ENCODE measurements at places on chromosomes 2 and 18. TPM values are rescaled to one million over a fixed set of nuclear protein-coding genes. Genes with fewer than 3 reads are reported as not detected.
A peak's percentile ranks its signal among the peaks of the same experiment; 100 is the strongest.

Gene DPP4
- 57.3 TPM for total RNA-seq

DNA sequence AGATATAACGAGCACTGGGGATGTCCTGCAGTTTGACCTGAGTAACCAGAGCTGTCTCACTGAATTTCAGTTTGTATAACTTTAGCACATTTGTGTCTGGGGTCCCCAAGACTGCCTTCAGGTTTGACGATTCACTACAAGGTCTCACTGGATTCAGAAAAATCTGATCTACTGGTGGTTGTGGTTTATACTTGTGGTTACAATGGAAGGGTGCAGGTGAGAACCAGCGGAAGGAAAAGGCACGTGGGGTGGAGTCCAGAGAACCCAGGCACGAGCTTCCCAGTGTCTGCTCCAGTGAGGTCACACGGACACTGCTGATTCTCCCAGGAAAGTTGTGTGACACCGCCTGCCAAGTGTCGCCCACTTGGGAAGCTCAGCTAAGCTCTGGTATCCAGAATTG is 126.0 kb downstream of the ZNF236 start:
- no peak for DNase-seq
- no peaks in the 10 kb centered on the region for H3K27me3 ChIP-seq
- peaks cover 26% of the 10 kb centered on the region for H3K4me1 ChIP-seq

DNA sequence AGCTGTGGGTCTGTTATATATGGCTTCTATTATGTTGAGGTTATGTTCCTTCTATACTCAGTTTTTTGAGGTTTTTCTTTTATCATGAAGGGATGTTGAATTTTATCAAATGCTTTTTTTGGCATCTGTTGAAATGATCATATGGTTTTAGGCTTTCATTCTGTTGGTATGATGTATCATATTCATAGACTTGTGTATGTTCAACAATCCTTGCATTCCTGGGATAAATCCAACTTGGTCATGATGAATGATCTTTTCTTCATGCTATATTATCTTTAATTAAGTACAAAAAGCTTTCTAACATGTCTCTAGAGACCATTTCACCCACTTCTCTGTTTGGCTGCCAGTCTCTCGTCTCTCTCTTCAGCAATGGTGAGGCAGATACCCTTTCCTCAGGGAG is 54.2 kb downstream of the MDH1 start:
- no peak overlapping the region for H3K4me3 ChIP-seq
- H3K27ac ChIP-seq: no peak overlapping the region
- peaks cover 16% of the 10 kb centered on the region for H3K27me3 ChIP-seq
- no peaks in the 10 kb centered on the region for H3K4me1 ChIP-seq

- no peaks in the 10 kb centered on the region for H3K36me3 ChIP-seq
- H3K27me3 ChIP-seq: peaks cover 41% of the 10 kb centered on the region
- no peaks in the 10 kb centered on the region for H3K4me1 ChIP-seq
- H3K27ac ChIP-seq: no peak overlapping the region
These were observed 106.9 kb upstream of the THOC1 start for GRCh38 chr18:374721-375168.

GRCh38 chr18:8669571-8669970 is 35.8 kb upstream of the MTCL1 start:
- H3K27ac ChIP-seq: no peak overlapping the region
- H3K27me3 ChIP-seq: no peaks in the 10 kb centered on the region
- no peak overlapping the region for H3K4me3 ChIP-seq
- H3K36me3 ChIP-seq: no peaks in the 10 kb centered on the region

GRCh38 chr2:30684996-30685395 is 122.2 kb downstream of the CAPN13 start:
- DNase-seq: no peak
- no peak overlapping the region for H3K27ac ChIP-seq
- no peaks in the 10 kb centered on the region for H3K36me3 ChIP-seq
- H3K4me1 ChIP-seq: no peaks in the 10 kb centered on the region
- no peak overlapping the region for H3K4me3 ChIP-seq
- peaks cover 5% of the 10 kb centered on the region for H3K27me3 ChIP-seq

- no peak for DNase-seq
- no peaks in the 10 kb centered on the region for H3K36me3 ChIP-seq
- no peak overlapping the region for H3K27ac ChIP-seq
- H3K27me3 ChIP-seq: peaks cover 21% of the 10 kb centered on the region
These were observed 151.2 kb downstream of the FMNL2 start for GRCh38 chr2:152485954-152486736.

Gene GCG
- not detected for total RNA-seq

Gene C2orf80
- not detected for total RNA-seq

Gene GPATCH11
- 7.2 TPM for total RNA-seq

DNA sequence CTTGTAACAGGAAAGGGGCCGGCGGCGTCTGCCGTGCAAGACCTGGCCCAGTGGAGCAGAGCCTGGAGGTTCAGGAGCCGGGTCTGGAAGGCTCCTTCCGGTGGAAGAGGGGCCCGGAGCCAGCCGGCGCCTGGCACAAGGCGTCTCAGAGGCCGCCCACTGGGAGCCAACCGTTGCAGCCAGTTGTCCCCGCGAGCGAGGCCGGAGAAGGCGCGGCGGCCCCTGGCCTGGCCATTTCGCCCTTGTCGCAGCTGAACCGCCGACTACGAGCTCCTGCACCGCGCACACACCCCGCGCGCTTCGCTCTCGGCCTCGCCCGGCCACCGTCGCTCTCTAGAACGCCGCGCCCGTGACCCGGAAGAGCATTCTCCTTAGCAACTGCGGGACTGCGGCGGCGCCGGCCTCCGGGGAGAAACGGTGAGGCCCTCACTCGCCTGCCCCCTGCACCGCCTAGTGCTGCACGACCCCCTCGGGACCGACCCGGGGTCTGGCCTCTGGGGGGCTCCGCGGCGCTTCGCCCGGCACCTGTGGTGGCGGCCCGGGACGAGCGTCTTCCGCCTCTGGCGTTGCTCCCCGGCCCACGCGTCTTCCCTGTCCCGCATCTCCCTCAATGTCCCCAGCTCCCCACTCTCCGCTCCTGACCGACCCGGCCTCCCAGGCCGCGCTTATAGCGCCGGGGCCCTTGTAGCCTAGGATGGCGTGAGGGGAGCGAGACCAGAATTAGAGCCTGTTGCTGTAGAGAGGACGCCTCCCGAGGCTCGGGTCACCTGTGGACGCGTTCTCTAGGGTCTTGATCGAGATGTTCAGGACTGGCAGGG is at the start of gene DIS3L2:
DIS3L2 (plus strand) TSS at position 365 of the 818 bp plus-strand sequence. CDS start 53,215 bp downstream, outside the sequence.
- peaks cover 6% of the 10 kb centered on the region for H3K27me3 ChIP-seq
- H3K4me3 ChIP-seq: peak within 1 kb of the TSS; percentile 95
- H3K4me1 ChIP-seq: peaks cover 33% of the 10 kb centered on the region

Gene ZNF892
- 2.4 TPM for total RNA-seq

GRCh38 chr2:105396254-105397024 is 2.4 kb downstream of the FHL2 start:
- no peak for DNase-seq
- H3K4me1 ChIP-seq: peaks cover 7% of the 10 kb centered on the region
- H3K27ac ChIP-seq: no peak overlapping the region
- H3K36me3 ChIP-seq: peaks cover 4% of the 10 kb centered on the region

Gene TRIM43
- not detected for total RNA-seq

DNA sequence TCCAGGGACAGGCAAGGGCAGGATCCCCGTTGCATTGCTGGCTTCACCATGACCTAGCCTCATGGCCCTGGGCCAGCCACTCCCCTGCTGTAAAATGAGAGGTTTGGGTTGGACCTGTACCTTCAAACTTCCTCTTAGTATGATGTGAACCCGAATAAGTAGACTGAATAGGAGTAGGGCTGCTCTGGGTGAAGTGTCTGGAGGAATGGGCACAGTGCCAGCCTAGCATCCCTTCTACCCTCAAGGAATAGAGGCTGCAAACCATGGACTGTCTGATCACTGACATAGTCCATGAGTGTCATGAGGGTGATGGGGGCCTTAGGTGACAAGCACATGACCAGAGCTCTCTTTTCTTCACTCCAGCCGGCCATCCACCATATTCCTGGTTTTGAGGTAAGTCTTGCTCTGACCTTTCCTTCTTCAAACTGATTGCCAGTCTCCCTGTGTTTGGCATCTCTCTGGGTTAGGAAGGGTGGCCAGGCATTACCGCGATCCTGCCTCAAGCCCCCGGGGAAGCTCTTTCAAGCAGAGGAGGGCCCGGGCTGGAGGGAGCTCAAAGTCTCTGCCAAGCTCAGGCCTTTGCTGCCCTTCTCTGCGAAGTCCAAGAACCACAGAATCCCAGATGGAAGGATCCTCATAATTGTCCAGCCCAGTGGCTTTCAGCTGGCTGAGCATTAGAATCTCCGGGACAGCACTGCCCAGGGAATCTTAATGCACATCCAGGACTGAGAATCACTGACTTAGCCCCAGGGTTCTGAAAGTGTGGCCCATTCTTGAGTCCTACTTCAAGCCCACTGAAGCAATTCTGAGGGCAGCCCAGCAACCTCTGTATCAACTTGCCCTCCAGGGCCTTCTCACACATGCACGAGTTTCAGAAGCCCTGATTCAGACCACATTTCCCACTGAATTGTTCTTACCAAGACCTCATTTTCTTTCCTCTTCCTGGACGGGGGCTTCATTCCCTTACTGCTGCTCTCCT is 148.1 kb downstream of the DYSF start:
- H3K4me3 ChIP-seq: no peak overlapping the region
- H3K4me1 ChIP-seq: peaks cover 14% of the 10 kb centered on the region
- peaks cover 3% of the 10 kb centered on the region for H3K36me3 ChIP-seq
- H3K27me3 ChIP-seq: peaks cover 71% of the 10 kb centered on the region
- H3K27ac ChIP-seq: no peak overlapping the region

DNA sequence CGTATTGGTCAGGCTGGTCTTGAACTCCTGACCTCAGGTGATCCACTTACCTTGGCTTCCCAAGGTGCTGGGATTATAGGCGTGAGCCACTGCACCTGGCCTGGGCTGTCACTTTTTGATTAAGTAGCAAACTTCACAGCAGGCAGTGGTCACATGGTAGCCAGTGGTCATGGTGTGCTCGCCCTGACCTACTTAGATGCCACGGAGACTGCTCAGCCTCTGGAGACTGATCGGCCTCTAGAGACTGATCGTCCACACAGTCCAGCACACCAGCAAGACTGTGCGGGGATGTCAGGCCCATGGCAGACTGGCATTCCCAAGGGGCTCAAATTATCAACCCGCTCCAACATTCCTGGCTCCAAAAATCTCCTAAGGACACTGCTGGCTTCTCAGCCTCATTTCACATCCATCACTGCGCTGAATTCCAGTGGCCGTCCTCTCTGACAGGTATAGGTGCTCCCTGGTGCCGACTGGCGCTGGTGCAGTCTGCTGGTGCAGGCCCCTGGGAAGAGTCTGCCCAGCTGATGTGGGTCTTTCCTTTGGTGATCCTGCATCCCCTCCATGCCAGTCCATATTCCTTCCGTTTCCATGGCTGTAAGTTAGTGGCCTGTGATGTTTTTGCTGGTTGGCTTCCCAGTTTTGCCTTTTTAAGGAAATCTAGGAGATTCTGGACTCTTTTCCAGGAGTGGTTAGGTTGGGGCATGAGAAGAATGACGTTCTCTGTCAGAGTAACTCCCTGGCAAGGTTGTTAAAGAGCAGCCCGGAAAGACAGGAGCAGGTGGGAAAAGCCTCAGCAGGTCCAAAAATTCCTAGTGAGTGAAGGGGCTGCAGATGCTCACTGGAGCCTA is 374.5 kb upstream of the HS6ST1 start:
- H3K36me3 ChIP-seq: no peaks in the 10 kb centered on the region
- H3K27ac ChIP-seq: no peak overlapping the region
- no peak for DNase-seq
- H3K27me3 ChIP-seq: peaks cover 34% of the 10 kb centered on the region

DNA sequence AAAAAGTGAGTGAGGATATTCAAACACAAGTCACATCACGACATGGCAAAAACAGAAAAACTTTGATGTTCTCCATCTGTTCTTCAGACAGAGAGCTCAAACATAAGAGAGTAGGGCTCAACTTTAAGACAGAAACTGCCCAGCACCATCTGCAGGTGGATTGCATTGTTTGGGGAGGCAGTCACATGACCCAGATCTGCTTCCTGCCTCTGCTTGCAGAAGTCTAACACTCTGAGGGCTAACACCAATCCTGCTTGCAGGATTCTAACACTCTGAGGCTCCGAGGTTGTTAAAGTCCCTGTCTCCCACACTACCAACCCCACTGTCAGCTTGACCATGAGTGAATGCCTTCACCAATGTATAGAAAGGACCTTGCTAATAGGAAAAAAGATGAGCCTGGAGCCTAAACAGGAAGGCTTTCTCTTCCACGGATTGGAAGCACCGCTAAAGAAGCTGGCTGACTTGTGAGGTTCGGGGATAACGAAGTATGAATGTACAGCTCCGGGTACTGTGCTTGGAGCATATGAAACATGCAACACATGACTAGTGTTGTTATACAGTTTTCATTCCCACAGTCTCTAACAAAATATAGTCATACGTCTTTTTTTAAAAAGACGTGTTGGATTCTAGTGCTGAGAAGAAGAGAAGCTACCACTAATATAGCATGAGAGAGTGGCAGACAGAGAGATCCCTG is 176.6 kb upstream of the CREB1 start:
- no peak overlapping the region for H3K27ac ChIP-seq
- H3K4me1 ChIP-seq: no peaks in the 10 kb centered on the region

DNA sequence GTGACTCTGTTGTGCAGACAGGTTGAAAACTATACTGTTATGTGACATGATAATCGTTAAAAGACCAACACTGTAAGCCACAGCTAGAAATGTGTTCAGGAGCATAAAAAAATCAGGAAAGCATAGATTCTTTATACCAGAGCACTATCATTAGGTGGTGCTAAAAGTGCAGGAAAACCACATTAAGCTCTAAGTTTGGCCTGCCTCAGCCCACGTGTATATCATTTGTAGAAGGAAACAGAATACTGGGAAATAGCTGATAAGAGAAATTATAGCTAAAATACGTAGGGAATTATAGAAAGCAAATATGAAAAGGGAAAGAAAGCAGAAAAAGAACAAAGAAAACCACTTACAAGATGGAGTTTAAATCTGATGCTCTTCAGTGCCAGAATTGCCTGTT is 26.5 kb upstream of the C2orf74 start:
- no peak overlapping the region for H3K27ac ChIP-seq
- no peaks in the 10 kb centered on the region for H3K36me3 ChIP-seq
- DNase-seq: no peak
- H3K27me3 ChIP-seq: no peaks in the 10 kb centered on the region
- H3K4me3 ChIP-seq: no peak overlapping the region

GRCh38 chr2:130836501-130837174 is at the start of gene ARHGEF4:
TSS of gene ARHGEF4 (plus strand) at chr2:130836914. CDS start at chr2:130836954, 40 bp downstream.
- no peak for DNase-seq
- H3K27me3 ChIP-seq: peaks cover 60% of the 10 kb centered on the region
- no peaks in the 10 kb centered on the region for H3K36me3 ChIP-seq
- no peak within 1 kb of the TSS for H3K27ac ChIP-seq

- DNase-seq: no peak
- H3K27me3 ChIP-seq: no peaks in the 10 kb centered on the region
- no peaks in the 10 kb centered on the region for H3K4me1 ChIP-seq
- no peaks in the 10 kb centered on the region for H3K36me3 ChIP-seq
- H3K27ac ChIP-seq: no peak overlapping the region
These were observed 22.9 kb upstream of the GRB14 start for GRCh38 chr2:164644036-164644700.

DNA sequence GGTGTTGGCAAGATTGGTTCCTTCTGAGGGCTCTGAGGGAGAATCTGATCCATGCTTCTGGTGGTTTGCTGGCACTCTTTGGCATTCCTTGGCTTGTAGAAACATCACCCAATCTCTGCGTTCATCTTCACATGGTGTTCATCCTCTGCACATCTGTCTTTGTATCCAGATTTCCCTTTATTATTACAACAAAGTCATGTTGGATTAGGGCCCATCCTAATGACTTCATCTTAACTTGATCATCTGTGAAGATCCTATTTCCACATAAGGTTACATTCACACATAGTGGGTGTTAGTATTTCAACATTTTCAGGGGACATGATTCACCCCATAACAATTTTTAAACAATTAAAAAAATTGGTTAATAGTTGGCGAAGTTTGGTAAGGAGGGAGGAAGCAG is 177.4 kb upstream of the CWC22 start:
- H3K36me3 ChIP-seq: no peaks in the 10 kb centered on the region
- DNase-seq: no peak
- no peaks in the 10 kb centered on the region for H3K27me3 ChIP-seq
- H3K4me3 ChIP-seq: no peak overlapping the region
- no peak overlapping the region for H3K27ac ChIP-seq
- H3K4me1 ChIP-seq: no peaks in the 10 kb centered on the region

Data from T-helper 17 cell (primary cell).